Stimulated activated CD4-positive, alpha-beta T cell treated with anti-CD3 and anti-CD28 coated beads, Interleukin-1b, Interleukin-23, amount 100 ng/mL, for 4 hours (primary cell): ENCODE measurements at places on chromosomes 13 and 19.
A peak's percentile ranks its signal among the peaks of the same experiment; 100 is the strongest.

- DNase-seq, result no peak
Measured at GRCh38 chr13:30456290-30456689, 9.4 kb downstream of the HMGB1 start.

GRCh38 chr19:44611812-44612295 lies 1.5 kb upstream of the IGSF23 start:
- no peak for DNase-seq

DNA sequence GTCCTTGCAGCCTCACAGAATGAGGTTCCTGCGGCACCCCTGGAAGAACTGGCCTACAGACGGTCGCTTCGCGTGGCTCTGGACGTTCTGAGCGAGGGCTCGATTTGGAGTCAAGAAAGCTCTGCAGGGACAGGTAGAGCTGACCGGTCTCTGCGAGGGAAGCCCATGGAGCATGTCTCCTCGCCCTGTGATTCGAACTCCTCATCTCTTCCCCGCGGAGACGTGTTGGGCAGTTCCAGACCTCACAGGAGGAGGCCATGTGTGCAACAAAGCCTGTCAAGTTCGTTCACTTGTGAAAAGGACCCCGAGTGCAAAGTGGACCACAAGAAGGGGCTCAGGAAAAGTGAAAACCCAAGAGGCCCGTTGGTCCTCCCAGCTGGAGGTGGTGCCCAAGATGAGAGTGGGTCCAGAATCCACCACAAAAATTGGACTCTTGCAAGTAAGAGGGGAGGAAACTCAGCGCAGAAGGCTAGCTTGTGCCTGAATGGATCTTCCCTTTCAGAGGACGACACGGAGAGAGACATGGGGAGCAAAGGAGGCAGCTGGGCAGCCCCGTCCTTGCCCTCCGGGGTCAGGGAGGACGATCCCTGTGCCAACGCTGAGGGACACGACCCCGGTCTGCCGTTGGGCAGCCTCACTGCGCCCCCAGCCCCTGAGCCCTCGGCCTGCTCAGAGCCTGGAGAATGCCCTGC lies 23.4 kb upstream of the NDUFS7 start:
- DNase-seq, result no peak

GRCh38 chr19:42426643-42427042 lies 545 bp downstream of the LIPE start:
- no peak for DNase-seq

GRCh38 chr13:110109140-110109783 lies 197.7 kb downstream of the COL4A1 start:
- no peak for DNase-seq

GRCh38 chr19:12668932-12669269 lies 2.3 kb downstream of the WDR83 start:
- peak; percentile 59 for DNase-seq

DNA sequence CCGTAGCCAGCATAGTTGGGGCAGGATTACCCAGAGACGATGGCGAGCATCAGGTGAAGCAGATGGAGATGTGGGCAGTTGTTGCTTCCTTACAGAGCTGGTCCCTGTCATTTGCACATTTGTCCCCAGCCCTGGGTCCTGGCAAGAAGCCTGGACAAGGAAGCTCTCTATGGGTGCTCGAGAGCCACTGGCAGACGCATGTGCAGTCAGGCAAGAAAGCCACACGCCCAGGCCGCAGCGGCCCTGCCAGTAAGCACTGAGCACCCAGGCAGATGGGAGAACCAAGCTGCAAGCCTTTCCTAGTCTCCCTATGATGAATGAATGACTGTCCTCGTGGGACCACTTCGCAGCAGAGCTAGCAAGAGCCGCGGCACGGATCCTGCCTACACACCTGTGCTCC lies 182.8 kb downstream of the FOXO1 start:
- no peak for DNase-seq

GRCh38 chr13:49303533-49304252 lies 56.0 kb downstream of the CDADC1 start:
- DNase-seq, result no peak

- DNase-seq, result peak; percentile 93
Measured at GRCh38 chr19:4909897-4910593, 744 bp downstream of the UHRF1 start.

- no peak for DNase-seq
Measured at GRCh38 chr13:98275681-98276171, 98.7 kb upstream of the RNF113B start.

DNA sequence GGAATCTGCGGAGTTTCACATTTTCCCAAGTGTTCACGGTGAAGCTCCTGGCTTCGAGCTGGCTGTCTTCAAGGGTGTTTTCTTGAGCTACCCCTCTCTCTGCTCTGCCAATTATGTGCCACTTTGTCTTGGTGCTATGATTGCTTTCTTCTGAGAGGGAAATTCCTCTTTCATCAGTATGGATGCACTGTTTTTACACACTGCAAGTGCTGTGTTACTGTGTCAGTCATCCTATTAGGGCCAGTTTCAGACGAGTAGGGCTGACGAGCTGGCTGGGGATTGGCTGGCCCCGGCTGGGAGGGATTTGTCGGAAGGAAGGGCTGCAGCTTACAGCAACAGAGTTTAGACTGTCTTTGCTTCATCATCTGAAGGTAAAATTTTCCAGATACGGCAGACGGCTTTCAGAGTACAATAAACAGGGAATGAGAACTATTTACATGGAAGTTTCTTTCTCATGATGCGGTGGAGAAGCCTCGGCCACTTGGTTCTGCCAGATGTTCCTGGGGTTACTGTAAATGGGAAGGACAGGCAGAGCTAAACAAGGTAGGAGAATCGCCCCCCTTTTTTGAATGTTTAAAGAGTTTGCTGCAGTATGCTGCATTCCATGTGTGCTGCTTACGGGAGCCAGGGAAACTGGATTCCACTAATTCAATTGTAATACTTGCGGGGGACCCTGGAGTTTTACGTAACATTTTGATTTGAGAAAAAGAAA lies at the start of gene MBNL2:
TSS of gene MBNL2 (plus strand) at position 345 of the 712 bp plus-strand sequence. CDS start 53,903 bp downstream, outside the sequence.
- DNase-seq, result peak; percentile 72

GRCh38 chr13:23715762-23716235 lies 145.6 kb downstream of the TNFRSF19 start:
- DNase-seq, result no peak

DNA sequence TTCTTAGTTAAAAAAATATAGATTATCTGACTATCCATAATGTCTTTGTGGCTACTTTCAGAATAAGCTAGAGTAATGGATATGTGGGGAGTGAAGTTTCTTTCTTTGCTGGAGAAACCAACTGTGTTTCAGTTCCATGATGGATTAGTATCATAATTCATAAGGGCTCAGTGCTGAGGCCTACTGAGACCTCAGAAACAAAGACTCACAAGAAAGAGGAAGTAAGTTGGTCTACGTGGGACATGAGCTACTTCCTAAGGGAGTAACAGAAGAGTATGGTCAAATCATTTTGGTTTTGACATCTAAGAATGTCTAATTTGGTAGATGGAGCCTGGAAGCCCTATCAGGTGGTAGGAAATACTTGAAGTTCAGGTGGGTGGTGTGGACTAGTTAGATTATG lies 99.0 kb upstream of the HTR2A start:
- no peak for DNase-seq

GRCh38 chr13:79646880-79647279 lies 165.9 kb downstream of the NDFIP2 start:
- DNase-seq, result no peak

GRCh38 chr13:48302871-48303358 lies 636 bp upstream of the RB1 start:
- DNase-seq, result no peak

DNA sequence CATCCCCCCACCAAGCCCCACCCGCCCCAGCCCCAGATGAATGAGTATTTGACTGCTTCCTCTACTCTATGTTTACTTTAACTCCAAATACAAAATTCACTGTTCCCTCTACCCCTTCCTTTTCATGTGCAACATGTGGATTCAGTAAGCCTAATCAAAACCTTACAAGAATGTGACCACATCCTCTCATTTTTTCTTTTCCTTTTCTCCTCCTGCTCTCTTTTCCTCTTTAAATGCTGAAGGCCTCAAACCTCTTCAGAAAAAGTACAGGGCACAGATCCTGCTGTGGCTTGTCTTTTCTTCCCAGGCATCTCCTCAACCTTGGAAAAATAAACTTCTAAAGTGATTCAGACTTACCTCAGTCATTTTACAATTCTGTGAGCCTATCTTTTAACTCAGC lies 119.0 kb downstream of the MYCBP2 start:
- no peak for DNase-seq

DNA sequence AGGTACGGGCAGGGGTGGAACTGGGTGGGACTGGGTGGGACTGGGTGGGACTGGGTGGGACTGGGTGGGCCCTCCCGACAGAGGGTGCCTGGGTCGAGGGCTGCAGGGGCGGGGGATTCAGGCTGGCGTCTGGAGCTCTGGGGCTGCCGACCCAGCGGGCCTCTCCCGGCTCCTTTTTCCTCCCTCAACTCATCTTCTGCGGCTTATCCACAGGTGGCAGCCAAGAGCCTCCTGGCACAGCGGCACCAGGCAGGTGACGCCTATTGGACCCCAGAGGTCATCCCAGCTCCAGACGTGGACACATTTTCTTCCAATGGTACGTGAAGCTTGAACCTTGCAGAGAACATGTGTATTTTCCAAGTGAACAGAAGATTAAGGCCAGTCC lies 533 bp downstream of the ZNF544 start:
- DNase-seq, result no peak

GRCh38 chr19:43618921-43619261 lies 538 bp downstream of the ZNF428 start:
- DNase-seq, result peak; percentile 24

DNA sequence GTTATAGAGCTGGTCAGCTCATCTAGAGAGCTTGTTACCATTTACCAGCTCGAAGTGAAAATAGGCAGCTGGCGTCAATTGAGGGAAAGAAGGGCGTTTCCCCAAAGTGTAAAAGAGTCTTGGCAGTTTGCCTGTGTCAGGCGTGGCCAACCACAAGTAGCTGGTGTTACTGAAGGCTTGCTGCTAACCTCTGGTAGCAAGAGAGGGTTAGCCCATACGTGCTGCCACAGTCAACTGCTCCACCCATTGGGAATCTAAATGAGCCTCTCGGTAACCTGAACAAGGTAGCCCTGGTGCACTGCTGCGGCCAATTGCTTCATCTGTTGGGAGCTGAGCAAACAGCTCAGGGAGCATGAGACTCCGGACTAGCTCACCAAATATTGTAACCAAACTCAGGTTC lies 314.9 kb upstream of the SLITRK5 start:
- no peak for DNase-seq

GRCh38 chr19:10193790-10194499 lies 808 bp downstream of the DNMT1 start:
- peak; percentile 33 for DNase-seq

GRCh38 chr13:106595625-106596024 lies 27.7 kb upstream of the ARGLU1 start:
- no peak for DNase-seq
